ENCODE measurements at places on chromosomes 4 and X.

GRCh38 chr4:184200296-184200695 lies 17.4 kb downstream of the ENPP6 start:
- ATAC-seq = no peak

DNA sequence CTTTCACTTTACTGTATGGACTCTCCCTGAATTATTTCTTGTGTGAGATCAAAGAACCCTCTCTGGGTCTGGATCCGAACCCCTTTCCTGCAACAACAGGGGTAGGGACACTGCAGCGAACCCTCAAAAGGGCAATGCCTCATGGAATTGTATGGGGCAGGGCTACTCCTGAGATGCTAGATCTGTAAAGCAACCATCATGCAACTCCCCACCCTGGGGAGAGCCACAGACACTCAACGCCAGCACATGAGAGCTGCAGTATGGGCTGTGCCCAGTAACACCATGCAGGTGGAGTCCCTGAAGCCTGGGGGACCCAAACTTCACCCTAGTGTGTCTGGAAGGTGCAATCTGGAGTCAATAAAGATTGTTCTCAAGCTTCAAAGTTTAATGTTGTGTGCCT lies 304.7 kb downstream of the DCHS2 start:
- ATAC-seq = no peak

DNA sequence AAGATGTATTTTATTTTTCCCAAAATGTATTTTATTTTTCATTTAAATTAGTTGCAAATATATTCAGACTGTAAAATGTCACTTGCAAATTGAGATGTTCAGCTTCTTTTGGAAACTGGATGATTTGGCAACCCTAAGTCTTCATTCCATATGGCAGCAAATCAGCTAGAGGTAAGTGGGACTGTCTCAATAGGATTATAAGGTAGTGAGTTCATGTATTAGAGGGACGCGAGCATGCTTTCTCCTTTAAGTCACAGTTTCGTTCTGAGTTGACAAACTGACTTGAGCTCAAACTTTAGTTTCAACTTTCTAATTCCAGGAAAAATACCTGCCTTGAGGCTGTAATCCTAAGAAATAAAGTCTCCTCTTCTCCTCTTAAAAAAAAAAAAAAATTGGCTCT lies 44.2 kb upstream of the TMEM131L start:
- ATAC-seq = no peak

- no peak for ATAC-seq
These were observed 2.6 kb upstream of the CNOT6L start for GRCh38 chr4:77821775-77822174.

DNA sequence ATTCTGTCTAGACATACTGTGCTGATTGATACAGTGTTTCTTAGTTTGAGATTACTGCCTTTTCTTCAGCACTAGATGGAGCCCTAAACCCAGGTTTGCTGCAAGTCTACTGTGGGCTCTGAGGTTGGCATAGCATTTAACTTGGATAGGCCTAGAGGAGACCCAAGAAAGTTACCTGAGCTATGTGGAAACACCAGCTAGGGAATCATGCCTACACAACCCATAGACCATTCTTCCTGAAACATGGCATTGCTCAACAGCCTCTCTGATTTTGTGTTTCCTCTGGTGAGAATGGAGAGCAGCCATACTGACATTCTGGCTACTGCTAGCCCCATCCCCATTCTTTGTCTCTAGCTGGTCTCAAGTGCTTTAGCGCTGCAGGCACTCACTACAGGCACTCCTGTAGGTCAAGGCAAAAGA lies 287.7 kb upstream of the PCDH18 start:
- ATAC-seq = peak; percentile 96

DNA sequence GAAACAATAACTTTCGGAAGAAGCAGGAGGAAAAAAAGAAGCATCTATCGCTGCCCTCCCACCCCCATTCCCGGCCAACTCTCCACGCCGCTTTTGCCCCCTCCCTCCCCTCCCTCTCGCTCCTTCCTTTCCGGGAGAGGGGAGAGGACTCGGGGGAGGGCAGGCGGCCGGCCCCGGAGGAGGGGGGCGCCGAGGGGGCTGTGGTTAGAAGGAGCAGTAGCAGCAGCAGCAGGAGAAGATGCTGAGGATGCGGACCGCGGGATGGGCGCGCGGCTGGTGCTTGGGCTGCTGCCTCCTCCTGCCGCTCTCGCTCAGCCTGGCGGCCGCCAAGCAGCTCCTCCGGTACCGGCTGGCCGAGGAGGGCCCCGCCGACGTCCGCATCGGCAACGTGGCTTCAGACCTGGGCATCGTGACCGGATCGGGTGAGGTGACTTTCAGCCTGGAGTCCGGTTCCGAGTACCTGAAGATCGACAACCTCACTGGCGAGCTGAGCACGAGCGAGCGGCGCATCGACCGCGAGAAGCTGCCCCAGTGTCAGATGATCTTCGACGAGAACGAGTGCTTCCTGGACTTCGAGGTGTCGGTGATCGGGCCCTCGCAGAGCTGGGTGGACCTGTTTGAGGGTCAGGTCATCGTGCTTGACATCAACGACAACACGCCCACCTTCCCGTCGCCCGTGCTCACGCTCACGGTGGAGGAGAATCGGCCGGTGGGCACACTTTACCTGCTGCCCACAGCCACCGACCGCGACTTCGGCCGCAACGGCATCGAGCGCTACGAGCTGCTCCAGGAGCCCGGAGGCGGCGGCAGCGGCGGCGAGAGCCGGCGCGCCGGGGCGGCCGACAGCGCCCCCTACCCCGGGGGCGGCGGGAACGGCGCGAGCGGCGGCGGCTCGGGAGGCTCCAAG lies 1.3 kb downstream of the PCDH7 start:
- ATAC-seq = 0 out of 3 replicates have a peak, but pooled peaks have one; percentile 4

GRCh38 chrX:101347859-101348451 lies 587 bp downstream of the TIMM8A start:
- peak; percentile 58 for ATAC-seq

DNA sequence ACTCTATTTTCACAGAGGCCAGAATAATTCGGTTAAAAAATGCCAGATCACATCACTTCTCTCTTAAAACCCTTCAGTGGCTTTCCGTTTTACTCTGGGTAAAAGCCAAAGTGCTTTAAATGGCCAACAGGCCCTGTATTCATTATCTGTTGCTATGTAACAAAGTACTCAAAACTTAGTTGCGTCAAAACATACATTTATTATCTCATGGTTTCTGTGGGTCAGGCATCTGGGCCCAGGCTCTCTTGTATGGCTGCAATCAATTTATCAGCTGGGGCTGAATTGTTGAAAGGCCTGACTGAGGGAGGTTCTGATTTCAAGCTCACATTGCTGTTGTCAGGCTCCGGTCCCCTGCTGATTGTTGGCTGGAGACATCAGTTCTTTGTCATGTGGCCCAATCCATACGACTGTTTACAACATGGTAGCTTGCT lies 72.7 kb upstream of the H2AZ1 start:
- ATAC-seq = peak; percentile 67

GRCh38 chr4:165709516-165709915 lies 163.5 kb upstream of the TLL1 start:
- ATAC-seq = no peak

GRCh38 chr4:174427571-174428140 lies 94.6 kb downstream of the HPGD start:
- ATAC-seq = no peak

DNA sequence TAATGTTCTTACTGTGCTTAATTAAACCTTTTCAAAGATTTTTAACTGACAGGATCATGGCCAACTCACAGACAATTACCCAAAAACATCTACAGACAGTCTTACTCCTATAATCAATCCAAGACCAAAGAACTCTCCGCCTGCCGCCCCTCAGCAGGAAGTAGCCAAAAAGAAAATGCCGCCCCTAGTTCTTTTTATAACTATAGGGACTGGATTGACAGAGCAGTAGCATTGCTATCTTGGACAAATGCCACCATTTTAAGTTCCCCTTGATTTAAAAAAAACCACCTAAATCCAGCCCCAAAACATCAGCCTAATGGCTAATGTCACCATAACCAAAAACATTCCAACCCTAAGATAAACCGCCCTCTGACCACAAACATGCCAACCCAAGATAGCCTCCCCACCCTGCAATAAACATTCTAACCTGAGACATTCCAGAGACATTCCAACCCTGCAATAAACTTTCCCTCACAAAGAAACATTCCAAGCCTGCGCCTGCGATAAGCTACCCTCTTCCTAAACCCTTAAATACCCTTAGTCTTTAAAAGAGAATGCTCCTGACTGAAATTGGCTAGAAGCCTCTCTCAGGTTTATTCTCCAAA lies 77.0 kb downstream of the COQ2 start:
- peak; percentile 78 for ATAC-seq

GRCh38 chrX:12972243-12972642 lies 2.7 kb upstream of the TMSB4X start:
- no peak for ATAC-seq

DNA sequence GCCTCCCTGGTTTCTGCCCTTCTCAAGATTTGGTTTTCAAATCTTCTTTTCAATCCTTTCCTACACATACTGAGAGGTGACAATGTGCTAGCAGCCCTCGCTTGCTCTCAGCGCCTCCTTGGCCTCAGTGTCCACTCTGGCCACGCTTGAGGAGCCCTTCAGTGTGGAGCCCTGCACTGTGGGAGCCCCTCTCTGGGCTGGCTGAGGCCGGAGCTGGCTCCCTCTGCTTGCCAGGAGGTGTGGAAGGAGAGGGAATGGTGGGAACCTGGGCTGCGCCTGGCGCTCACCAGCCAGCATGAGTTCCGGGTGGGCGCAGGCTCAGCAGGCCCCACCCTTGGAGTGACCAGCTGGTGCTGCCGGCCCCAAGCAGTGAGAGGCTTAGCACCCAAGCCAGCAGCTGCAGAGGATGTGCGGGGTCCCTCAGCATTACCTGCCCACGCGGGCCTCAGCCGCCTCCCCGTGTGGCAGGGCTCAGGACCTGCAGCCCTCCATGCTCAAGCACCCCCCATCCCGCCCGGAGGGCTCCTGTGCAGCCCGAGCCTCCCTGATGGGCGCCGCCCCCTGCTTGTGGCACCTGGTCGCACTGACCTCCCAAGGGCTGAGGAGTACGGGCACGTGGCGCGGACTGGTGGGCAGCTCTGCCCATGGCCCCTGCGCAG lies 127.5 kb downstream of the COX7B2 start:
- ATAC-seq = no peak

DNA sequence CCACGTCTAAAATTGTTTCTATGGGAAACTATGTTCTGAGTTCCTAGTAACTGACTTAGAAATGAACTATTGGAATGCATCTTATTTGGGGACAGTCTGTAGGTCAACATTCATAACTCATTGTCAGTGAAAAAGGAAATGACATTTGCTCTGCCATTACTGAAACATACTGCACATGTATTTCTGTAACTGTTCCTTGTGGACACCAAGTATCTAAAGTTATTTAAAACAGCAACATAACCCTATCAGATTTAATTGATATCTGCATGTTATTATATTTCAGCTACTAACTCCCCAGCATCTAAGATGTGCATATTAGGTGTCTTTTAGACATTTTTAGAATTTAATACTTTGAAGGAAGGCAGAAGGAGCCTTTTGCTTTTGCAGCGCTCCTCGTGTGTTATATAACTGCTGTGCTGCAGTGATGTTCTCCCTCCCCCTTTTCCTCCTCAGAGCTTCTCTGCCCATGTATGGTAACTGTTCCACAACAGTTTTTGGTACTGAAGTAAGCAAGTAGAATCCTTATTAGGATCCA lies 37.2 kb upstream of the TMEM131L start:
- ATAC-seq = peak; percentile 49

GRCh38 chr4:20292739-20293138 lies 41.0 kb downstream of the SLIT2 start:
- no peak for ATAC-seq

DNA sequence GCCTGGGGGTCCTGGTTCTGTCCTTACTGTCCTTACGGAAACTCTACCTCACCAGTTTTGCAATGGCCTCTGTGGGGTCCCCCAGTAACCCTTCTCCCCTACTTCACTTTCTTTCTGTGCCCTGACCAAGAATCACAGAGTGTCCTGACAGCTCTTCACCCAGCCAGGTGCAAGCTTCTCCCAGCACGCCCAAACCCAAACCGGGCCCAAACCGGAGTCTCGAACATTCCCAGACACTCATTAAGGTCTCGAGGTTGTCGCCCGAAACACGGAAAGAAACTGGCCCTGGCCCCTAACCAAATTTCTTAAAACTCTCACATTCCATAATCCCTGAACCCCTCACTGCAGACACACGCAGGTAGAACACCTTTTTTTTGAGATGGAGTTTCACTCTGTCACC lies 19.1 kb downstream of the TRIML1 start:
- ATAC-seq = no peak
